ENCODE measurements at places on chromosomes 2 and 18.

DNA sequence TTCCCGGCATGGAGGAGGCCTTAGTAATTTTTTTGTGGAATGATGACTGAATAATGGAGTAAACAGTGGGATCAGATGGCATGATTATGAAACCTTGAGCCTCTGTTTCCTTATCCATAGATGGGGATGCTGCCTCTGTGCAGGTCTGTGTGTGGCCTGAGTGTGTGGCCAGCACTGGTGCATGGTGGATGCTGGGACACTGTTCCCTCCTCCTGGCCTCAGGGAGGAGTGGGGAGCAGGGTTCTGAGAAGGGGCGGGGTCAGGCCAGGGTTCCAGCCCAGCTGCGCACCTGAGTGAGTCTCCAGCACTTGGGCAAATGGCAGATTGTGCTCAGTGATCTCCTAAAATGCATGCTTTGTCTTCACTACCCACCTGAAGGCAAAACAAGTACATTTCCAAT is 66.4 kb downstream of the DCDC2C start:
- no peak for DNase-seq

GRCh38 chr2:10738192-10738591 is 16.8 kb downstream of the ATP6V1C2 start:
- no peak for DNase-seq

DNA sequence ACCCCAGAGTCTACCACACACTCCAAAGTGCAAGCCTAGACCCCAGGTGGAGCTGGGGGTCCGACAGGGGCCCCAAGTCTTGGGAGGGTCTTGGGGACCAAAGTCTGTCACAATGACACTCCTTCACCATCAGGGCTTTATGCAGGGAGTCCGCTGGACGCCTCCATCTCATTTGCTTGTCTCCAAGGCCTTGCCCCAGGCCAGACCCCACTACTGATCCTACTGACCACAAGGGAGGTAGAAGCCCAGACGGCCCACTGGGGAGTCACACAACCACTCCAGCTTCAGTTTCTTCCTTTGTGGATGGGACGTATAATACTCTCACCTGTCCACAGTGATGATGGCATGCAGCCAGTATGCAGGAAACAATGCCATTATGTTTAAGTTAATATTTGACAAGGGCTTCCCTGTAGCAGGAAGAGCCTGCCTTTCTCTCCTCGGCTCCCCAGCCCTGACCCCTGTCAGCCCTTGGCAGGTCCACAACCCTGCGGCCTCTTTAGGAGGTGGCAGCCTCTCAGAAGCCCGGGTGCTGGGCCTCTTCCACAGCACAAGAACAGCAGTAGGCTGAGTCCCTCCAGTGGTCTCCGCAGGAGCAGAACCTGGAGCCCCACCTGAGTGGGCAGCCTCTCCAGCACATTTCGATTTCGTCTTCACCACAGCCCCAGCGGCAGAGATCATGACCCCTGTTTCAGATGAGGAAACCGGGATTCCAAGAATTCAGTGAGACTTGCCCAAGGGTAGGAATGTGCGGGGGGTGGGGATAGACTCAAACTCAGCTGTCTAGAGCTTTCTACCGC is 6.5 kb downstream of the BIN1 start:
- DNase-seq, result no peak

DNA sequence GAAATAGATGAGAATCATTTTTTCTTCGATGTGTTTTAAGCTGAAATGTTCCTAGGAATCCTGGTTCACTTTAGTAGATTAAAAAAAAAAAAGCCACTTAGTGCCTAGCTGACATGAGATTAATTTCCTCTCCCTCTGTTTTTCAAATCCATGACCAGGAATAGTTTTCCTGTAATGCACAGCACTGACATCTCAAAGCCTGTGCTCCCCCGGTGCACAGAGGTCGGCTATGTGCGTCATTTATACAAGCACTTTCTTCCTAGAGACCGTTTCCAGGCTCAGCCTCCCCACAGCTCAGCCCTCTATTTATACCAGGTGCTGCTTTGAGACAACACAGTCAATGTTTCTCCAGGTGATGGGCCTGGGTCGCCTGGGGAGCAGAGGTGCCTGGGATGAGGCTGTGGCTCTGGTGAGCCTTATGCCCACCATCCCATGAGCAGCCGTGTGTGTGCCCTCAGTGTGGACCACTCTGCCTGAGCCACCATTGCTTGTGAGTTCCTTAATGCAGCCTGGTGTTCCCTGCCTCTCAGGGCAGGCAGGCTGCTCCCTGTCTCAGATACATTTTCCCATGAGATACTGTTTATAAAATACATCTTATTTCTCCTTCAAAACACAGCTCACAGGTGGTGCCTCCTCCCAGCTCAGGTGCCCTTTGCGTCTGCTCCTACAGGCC is 515.7 kb upstream of the HS6ST1 start:
- no peak for DNase-seq

GRCh38 chr2:37552339-37552738 is 119.1 kb downstream of the CDC42EP3 start:
- DNase-seq, result no peak

GRCh38 chr2:156538083-156538504 is 101.9 kb downstream of the GPD2 start:
- no peak for DNase-seq

DNA sequence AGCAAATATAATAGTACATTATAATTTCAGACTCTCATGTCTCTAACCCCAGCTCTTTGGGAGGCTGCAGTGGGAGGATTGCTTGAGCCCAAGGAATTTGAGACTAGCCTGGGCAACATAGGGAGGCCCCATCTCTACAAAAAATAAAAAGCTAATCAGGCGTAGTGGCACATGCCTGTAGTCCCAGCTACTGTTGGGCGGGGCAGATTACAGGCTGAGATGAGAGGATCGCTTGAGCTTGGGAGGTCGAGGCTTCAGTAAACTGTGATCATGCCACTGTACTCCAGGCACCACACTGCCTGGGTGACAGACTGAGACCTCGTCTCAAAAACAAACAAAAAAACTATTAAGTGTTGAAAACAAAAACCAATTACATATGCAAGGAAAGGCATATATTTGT is 123.0 kb upstream of the MYO3B start:
- DNase-seq, result no peak

- no peak for DNase-seq
These were observed 128.0 kb downstream of the ARL4C start for GRCh38 chr2:234368861-234369261.

GRCh38 chr2:63444565-63445288 is 143.6 kb downstream of the WDPCP start:
- DNase-seq, result no peak

DNA sequence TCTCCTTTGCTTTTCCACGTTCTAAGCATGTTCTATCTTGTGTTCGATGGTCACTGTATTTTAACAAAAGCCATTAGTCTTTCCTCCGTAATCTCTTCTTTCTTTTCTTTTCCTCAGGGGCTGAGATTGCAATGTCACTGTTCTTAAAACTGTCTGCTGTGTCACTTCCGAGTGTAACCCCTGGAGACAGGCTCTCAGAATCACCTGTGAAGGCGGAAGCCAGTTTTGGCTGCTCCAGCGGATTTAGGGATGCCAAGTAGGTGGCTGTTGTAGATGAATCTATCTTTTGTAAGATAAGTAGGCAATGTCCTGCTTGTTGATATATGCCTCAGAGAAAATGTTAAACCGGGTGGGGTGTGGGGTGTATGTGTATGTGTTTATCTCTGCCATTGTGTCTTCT is 94.7 kb upstream of the L3MBTL4 start:
- no peak for DNase-seq

- no peak for DNase-seq
These were observed 46.3 kb downstream of the ASB18 start for GRCh38 chr2:236217926-236218325.

GRCh38 chr2:3320910-3321605 is 56.6 kb downstream of the EIPR1 start:
- no peak for DNase-seq

- DNase-seq, result no peak
These were observed 115.8 kb downstream of the SPHKAP start for GRCh38 chr2:228065686-228066085.

GRCh38 chr2:69376403-69376802 is 10.6 kb downstream of the GFPT1 start:
- no peak for DNase-seq

GRCh38 chr2:177547122-177547521 is 154.5 kb downstream of the AGPS start:
- DNase-seq, result no peak

DNA sequence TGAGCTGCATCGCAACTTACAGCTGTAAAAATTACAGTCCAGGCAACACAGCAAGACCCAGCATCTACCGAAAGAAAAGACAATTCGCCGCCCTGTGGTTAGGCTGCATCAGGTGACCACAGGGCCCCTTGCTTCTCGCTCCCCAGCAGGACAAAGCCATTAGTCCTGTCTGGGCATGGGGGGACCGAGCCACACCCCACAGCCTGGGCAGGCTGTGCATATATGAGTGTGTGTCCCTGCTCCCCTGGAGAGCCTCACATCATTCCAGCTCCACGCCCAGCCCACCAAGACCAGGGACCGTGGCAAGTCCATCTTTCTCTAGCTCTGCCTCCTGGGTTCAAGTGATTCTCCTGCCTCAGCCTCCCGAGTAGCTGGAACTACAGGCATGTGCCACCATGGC is 33.9 kb downstream of the SNORC start:
- DNase-seq, result no peak

- DNase-seq, result no peak
These were observed 23.3 kb downstream of the RHOB start for GRCh38 chr2:20470211-20470610.

DNA sequence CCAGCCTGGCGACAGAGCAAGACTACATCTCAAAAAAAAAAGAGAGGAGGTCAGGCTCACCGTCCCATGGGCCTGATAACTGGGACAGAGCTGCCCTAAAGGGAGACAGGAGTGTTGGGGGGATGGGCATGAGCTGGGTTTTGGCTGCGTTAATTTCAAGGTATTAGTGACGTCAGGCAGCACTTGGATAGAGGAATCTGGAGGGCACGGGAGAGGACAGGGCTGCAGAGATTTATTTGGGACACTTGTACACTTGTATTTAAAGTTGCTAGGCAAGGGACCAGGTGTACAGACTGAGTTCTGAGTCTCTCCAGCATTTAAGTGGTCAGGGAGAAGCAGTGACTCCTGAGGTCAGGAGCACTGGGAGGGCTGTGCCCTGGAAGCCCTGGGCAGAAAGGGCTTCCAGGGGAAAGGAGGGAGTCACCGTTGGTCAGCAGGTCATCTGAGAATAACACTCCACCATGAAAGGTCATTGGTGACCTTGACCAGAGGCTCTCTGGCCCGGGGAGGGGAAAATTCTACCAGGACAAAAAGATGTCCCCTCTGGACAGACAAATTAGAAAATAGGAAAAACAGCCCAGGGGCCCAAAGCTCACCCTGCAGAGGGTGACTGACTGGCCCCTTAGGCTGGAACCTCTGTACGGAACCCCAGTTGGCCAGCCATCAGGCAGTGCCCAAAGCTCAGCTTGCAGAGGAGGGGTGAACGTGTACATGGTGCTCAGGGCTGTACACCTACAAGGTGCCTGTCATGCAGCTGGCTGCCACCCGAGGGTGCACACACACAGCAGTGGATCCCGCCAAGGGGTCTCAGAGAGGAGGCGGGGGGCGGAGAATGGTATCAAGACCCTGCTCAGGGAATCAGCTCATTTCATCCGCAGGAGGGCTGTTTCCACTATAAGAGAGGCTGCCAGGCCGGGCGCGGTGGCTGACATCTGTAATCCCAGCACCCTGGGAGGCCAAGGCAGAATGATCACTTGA is 23.0 kb upstream of the CNNM3 start:
- no peak for DNase-seq

DNA sequence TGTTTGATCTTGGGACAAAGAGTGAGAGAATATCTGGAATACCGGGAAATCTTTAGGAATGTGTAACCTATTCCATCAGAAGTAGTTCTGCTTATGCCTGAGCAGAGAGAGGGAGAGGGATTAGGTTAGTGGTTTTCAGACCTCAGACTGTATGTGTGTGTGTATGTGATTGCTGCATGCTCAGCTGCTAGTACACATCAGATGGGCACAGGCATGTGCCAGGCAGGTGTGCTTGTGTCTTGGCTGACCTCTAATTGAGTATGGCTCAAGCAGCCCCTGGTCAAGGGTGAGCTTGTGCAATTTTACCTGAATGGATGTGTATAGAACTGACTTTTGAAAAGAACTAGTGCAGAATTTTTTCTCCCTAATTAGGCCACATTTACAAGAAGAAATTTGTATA is 91.2 kb downstream of the INSIG2 start:
- no peak for DNase-seq

GRCh38 chr18:1505856-1506255 is 601.2 kb downstream of the ADCYAP1 start:
- DNase-seq, result no peak

DNA sequence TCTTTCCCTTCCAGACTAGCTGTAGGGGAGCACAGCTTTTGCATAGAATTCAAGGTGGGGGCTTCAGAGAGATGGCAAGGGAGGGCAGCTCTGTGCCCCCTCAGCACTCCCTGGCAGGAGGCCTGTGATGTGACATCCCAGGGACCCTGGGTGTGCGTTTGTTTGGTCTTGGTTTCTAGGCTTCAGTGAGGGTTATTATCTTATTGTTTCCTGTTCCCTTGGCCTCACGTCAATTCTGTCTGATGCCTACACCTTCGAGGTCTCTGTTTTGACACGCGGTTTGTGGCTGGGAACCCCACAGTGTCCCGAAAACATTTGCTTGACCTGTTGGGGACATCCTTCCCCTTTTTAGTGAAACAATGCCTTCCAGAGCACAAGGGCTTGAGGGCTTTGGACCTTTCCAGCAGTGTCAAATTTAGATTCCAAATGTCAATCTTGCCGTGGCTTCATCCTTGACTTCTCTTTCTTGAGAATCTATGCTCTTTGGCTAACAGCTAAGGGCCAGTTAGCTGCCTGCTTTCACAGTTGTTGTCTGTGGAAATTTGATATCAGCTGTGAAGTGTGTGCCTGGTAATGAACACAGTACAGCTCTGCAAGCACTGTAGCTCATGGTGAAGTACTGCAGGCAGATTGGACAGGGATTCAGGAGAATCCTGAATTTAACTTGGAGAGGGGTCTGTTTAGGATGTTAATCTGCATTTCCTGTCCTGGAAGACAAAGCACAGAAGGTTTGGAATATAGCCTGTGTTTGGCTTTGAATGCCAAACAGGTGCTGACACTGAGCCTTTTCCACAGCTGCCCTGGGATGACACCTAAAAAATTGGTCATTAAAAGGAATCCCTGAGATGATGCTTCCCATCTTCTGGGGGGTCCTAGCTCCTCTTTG is 108.2 kb upstream of the CXCR4 start:
- DNase-seq, result no peak

- peak; percentile 87 for DNase-seq
These were observed at the start of gene CEP68 for GRCh38 chr2:65056215-65057053. TSS of gene CEP68 (plus strand) at chr2:65056416. CDS start at chr2:65069445, 13,029 bp downstream.

- DNase-seq, result no peak
These were observed 128.5 kb downstream of the QPCT start for GRCh38 chr2:37472959-37473358.

DNA sequence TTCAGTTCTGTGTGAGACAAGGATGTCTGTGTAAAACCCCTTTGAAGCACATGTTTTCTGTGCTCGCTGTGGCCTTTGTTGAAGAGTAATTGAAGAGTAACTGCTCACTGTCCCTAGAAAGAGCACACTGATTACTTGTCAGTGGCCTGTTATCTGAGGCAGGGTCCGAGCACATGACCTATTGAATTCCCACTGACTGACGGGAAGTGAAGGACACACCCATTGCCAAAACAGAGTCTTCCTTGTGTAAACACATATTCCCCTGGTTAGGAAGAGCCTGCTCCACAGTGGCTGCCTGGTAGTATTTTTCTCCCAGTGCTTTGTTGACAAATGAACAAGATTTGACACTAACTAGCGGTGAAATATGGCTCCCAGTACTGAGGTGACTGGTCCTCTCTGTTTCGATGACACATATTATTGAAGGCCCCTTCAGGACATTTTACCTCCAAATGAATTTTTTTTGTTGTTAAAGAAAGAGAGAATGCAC is 148.5 kb upstream of the GYPC start:
- DNase-seq, result no peak

- DNase-seq, result no peak
These were observed 298.4 kb downstream of the NYAP2 start for GRCh38 chr2:225697936-225698335.
